ENCODE measurements at places on chromosomes 6 and 20. TPM values are rescaled to one million over a fixed set of nuclear protein-coding genes. Genes with fewer than 3 reads are reported as not detected.
A peak's percentile ranks its signal among the peaks of the same experiment; 100 is the strongest.

- peaks cover 3% of the 10 kb centered on the region for H3K4me1 ChIP-seq
- H3K4me3 ChIP-seq = no peak overlapping the region
- peaks cover 22% of the 10 kb centered on the region for H3K27me3 ChIP-seq
- peak; percentile 39 for DNase-seq
Observed at GRCh38 chr20:47862574-47863240, 77.4 kb upstream of the SULF2 start.

Gene BMP7
- not detected for total RNA-seq

GRCh38 chr6:22575190-22575589 lies 5.8 kb downstream of the HDGFL1 start:
- H3K27ac ChIP-seq = no peak overlapping the region
- H3K27me3 ChIP-seq = no peaks in the 10 kb centered on the region
- DNase-seq = peak; percentile 83
- no peaks in the 10 kb centered on the region for H3K36me3 ChIP-seq

DNA sequence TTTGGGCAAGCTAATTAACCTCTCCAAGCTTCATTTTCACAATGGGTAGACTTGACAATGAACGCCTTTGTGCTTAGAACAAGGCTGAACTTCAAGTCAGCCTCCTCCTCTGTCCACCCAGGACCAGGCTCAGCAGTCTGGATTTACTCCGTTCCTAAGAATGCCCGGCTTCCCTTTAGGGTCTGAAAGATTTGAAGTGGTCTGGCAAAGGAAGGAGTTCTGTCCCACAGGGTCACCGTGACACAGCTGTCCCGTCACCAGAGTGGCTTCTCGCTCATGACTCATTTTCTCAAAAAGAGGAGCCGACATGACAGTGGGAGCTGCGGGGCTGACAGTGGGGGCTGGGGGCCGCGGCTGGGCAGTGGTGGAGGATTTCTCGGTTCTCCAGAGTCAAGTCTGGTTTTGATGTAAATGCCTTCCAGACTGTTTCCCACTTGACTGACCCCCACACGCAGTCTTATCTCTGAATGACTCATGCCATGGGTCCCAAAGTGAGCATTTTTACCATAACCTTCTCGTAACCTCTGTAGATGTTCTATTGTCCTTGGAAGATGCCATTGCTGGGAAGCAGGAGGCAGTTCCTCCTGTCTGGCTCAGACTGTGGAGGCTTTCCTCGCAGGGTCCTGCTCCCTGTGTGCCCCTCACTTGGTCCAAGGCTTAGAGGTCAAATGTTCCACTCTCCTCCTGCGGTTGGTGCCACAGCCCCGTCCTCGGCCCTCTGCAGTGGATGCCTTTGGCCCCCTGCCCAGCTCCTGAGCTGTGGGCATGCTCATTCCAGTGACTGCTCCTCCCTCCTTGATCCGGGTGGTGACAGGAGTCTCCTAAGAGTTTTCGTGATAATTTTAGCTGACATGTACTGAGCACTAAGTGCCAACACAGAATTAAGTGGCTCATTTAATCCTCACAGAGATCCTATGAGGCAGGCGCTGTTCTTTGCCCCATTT lies 253.1 kb downstream of the FNDC1 start:
- no peak for DNase-seq
- no peak overlapping the region for H3K27ac ChIP-seq
- H3K4me3 ChIP-seq = no peak overlapping the region
- H3K27me3 ChIP-seq = no peaks in the 10 kb centered on the region

GRCh38 chr6:143125864-143126573 lies 65.3 kb downstream of the AIG1 start:
- peaks cover 4% of the 10 kb centered on the region for H3K36me3 ChIP-seq
- peak; percentile 72 for DNase-seq
- H3K27ac ChIP-seq = peak overlapping the region; percentile 91
- H3K4me3 ChIP-seq = peak overlapping the region; percentile 61

DNA sequence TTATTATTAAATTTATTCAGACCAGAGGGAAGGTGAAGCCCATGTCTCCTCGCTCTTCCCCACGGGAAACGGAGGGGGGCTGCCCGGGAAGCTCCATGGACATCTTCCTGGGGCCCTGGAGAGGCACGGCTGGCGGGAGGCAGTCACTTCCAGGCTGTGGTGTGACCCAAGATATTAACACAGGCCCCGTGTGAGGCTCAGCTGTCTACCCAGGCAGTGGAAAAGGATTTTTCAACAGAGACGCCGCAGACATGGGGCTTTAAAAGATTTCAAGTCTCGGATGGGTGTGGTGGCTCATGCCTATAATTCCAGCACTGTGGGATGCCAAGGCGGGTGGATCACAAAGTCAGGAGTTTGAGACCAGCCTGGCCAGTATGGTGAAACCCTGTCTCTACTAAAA lies 117.9 kb downstream of the ERMARD start:
- no peak overlapping the region for H3K4me3 ChIP-seq
- H3K27ac ChIP-seq = no peak overlapping the region
- H3K27me3 ChIP-seq = no peaks in the 10 kb centered on the region
- H3K4me1 ChIP-seq = no peaks in the 10 kb centered on the region

Gene BNIP5
- total RNA-seq = not detected

Gene KIF6
- 1.4 TPM for total RNA-seq

GRCh38 chr20:50216543-50217206 lies 26.0 kb downstream of the CEBPB start:
- peaks cover 2% of the 10 kb centered on the region for H3K27me3 ChIP-seq
- H3K4me1 ChIP-seq = peaks cover 20% of the 10 kb centered on the region
- no peaks in the 10 kb centered on the region for H3K36me3 ChIP-seq
- DNase-seq = peak; percentile 73
- H3K4me3 ChIP-seq = no peak overlapping the region

GRCh38 chr6:125867483-125867942 lies 76.8 kb downstream of the NCOA7 start:
- DNase-seq = peak; percentile 11
- no peaks in the 10 kb centered on the region for H3K36me3 ChIP-seq
- H3K4me3 ChIP-seq = no peak overlapping the region
- peaks cover 13% of the 10 kb centered on the region for H3K4me1 ChIP-seq
- no peak overlapping the region for H3K27ac ChIP-seq

GRCh38 chr20:53911301-53911700 lies 159.1 kb downstream of the BCAS1 start:
- H3K4me1 ChIP-seq = peaks cover 41% of the 10 kb centered on the region
- no peaks in the 10 kb centered on the region for H3K36me3 ChIP-seq
- H3K4me3 ChIP-seq = no peak overlapping the region

DNA sequence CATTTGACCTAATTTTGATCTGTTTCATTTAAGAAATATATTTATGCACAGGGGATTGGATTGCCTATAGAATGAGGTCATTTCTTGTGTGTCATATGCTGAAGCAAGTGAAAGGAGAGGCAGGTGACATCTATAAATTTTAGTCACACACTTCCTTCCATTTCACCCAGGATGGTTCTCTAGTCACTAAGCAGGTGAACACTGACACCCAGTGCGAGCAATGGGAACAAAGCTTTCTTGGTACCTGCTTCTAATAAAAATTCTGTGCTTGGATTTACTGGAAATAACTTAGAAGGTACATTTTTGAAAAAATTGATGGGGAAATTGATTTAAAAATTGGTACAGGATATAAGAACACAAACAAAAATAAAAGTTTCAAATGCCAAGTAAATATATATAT lies 66.9 kb upstream of the MC3R start:
- H3K27me3 ChIP-seq = no peaks in the 10 kb centered on the region
- no peak overlapping the region for H3K4me3 ChIP-seq
- H3K36me3 ChIP-seq = no peaks in the 10 kb centered on the region
- no peak for DNase-seq
- H3K27ac ChIP-seq = no peak overlapping the region

DNA sequence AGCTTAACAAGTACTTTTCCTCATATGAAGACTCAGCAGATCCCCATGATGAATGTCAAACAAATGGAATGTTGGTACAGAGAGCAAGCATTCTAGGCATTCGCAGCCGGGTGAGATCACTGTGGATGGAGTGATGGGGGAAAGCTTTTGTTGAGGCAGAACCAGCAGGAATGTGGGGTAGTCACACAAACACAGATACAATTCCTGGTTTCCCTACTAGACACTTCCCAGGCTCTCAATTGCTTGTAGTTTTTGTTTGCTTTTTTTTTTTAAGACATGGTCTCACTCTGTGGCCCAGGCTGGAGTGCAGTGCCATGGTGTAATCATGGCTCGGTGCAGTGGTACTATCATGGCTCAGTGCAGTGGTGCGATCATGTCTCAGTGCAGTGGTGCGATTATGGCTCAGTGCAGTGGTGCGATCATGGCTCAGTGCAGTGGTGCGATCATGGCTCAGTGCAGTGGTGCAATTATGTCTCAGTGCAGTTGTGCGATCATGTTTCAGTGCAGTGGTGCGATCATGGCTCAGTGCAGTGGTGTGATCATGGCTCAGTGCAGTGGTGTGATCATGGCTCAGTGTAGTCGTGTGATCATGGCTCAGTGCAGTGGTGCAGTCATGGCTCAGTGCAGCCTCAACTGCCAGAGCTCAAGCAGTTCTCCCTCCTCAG lies 15.4 kb upstream of the IER3 start:
- peak; percentile 93 for DNase-seq
- no peaks in the 10 kb centered on the region for H3K36me3 ChIP-seq
- peak overlapping the region; percentile 99 for H3K27ac ChIP-seq
